ENCODE measurements at places on chromosomes 7 and 10.

DNA sequence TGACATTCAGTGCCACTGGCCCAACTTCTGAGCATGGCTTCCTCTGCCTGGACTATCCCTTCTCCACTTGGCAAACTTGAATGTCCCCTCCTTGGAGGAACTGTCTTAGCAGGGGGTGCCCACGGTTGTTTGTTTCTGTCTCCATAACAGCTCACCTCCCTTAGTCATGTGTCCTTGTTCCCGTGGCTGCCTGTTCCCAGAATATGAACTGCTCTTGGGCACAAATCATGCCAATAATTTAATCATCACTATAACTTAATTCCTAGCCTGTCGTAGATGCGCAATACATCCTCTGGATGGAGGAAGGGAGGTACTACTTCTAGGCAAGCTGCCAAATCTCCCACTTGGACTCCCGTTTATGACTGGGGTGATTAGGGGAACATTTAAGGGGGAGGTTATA lies 173.1 kb downstream of the MYOF start:
- H3K36me3 ChIP-seq, result no peaks in the 10 kb centered on the region
- no peak for DNase-seq
- H3K27me3 ChIP-seq, result peaks cover 7% of the 10 kb centered on the region
- H3K4me1 ChIP-seq, result no peaks in the 10 kb centered on the region
- no peak overlapping the region for H3K4me3 ChIP-seq
- no peak overlapping the region for H3K27ac ChIP-seq

GRCh38 chr10:122310311-122311050 lies 39.4 kb downstream of the BTBD16 start:
- no peak for DNase-seq
- H3K4me3 ChIP-seq, result no peak overlapping the region
- H3K36me3 ChIP-seq, result no peaks in the 10 kb centered on the region
- H3K4me1 ChIP-seq, result no peaks in the 10 kb centered on the region
- no peak overlapping the region for H3K27ac ChIP-seq

- H3K36me3 ChIP-seq, result peaks cover 2% of the 10 kb centered on the region
- DNase-seq, result no peak
- H3K4me1 ChIP-seq, result peaks cover 27% of the 10 kb centered on the region
- H3K27ac ChIP-seq, result no peak overlapping the region
- no peak overlapping the region for H3K4me3 ChIP-seq
- H3K27me3 ChIP-seq, result peaks cover 2% of the 10 kb centered on the region
These were observed 64.9 kb downstream of the MYOF start for GRCh38 chr10:93417266-93417665.

GRCh38 chr10:133384071-133384470 lies 5.0 kb downstream of the PAOX start:
- H3K4me3 ChIP-seq, result no peak overlapping the region
- no peak for DNase-seq
- peaks cover 18% of the 10 kb centered on the region for H3K4me1 ChIP-seq
- no peak overlapping the region for H3K27ac ChIP-seq

DNA sequence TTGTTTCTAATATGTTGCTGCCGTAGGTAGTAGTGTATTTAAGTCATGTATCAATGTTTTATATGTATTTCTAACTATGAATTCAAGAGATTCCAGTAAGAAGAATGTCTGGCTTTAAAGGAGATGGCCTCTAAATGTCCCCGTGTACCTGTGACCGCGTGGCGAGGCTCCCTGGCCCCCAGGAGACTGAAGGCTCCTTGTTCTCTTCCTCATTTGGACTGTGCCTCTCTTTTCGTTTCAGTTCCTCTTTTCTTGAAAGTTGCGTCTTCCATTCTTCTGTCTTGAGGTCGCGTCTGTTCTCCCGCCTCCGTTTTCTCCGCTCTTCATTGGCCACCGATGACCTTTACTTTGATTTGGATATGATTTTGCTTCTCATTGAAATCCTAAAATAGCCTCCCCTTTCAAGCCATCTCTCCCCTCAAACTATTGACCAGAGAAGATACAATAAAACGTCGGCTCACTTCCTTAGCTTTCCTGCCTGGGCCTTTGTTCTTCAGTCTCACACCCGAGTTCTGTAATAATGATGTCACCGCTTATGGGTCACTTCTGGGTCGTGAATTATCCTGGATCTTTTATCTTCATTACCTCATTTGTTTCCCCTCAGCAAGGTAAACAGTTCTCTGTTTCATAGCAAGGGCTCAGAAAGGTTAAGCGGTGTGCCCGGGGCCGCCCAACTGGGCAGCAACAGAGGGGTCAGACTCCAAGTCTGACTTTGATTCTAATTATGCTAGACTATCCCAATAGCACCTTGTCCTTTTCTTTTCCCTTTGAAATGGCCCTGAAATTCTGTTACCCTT lies 28.7 kb downstream of the WIPI2 start:
- peaks cover 2% of the 10 kb centered on the region for H3K27me3 ChIP-seq
- DNase-seq, result no peak
- H3K36me3 ChIP-seq, result peaks cover 36% of the 10 kb centered on the region
- peak overlapping the region; percentile 37 for H3K27ac ChIP-seq
- no peak overlapping the region for H3K4me3 ChIP-seq

DNA sequence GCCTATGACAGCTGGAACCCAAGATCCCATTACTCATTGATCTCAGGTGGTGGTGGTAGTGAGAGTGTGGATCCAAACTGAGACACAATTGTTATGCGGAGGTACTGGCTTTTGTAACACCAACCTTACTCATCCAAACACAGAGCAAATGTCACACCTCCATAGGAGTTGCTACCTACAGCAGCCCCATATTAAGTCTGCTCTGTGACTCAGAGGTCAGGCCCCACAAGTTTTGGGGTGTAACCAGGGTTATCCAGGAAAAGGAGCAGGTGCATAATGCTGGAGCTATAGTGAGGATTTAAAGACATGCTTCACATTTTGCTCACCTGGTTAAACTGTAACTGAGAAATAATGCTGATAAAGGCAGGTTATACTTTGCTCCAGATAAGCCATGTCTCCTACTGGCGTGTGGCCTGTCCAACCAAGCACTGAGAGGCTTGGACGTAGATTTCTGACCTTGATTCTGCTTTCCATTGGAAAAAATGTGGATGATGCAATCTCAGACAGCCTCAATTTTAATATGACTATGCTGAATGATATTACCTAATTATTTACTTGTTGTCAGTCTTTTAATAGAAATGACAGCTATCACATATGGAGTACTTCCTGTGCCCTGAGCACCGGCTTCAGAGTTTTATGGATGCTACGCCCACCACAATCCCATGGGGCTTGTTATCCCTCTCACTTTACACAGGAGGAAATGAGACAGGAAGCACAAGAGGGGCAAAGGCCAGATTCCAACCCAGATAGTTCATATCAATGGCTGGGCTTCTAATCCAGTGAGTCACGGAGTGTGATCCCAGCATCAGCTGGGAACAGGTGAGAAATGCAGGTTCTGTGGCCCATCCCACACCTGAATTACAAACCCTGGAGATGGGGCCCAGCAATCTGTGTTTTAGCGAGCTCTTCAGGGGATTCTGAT lies 181.3 kb downstream of the CHN2 start:
- no peaks in the 10 kb centered on the region for H3K4me1 ChIP-seq
- H3K27ac ChIP-seq, result no peak overlapping the region
- no peak for DNase-seq
- H3K27me3 ChIP-seq, result peaks cover 1% of the 10 kb centered on the region
- H3K4me3 ChIP-seq, result no peak overlapping the region
- peaks cover 23% of the 10 kb centered on the region for H3K36me3 ChIP-seq

GRCh38 chr10:126247446-126247975 lies 140.8 kb downstream of the ADAM12 start:
- H3K4me1 ChIP-seq, result no peaks in the 10 kb centered on the region
- no peak overlapping the region for H3K4me3 ChIP-seq
- no peak for DNase-seq
- H3K36me3 ChIP-seq, result no peaks in the 10 kb centered on the region
- H3K27ac ChIP-seq, result no peak overlapping the region

DNA sequence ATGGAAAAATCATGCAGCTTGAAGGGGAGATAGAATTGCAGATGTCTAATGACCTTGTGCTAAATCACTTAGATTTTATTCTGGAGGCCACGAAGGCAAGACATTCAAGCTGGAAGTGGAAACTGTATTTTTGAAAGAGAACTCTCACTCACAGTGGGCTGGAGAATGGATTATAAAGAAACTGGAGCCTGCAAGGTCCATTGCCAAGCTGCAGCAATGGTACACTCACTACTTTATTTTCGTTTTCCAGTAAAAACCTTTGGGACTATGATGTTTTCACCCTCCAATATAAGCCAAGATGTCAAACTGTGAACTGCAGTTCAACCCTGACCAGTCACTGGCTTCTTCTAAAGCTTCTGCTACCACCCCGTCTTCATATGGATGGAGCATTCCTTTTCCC lies 62.0 kb downstream of the SKIDA1 start:
- no peak overlapping the region for H3K4me3 ChIP-seq
- H3K27me3 ChIP-seq, result peaks cover 3% of the 10 kb centered on the region
- H3K27ac ChIP-seq, result no peak overlapping the region
- H3K36me3 ChIP-seq, result no peaks in the 10 kb centered on the region
- DNase-seq, result no peak

DNA sequence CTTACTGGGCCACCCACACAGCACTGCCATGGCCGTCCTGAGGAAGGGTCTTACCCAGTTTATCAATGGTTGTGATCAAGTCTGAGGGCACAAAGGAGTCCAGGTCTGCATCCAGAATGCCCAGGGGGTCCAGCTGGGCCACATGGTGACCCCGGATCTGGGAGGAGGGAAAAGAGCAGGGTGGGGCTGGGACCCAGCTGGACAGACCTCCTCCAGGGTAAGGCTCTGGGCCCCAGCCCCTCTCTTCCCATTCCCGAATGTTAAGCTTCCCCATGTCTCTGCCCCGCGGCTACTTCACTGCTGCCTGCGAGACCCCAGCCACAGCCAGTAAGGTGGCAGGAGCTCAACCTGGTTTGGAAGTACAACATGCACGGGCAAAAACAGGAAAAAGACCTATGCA lies 9.5 kb downstream of the OGDHL start:
- H3K27me3 ChIP-seq, result peaks cover 4% of the 10 kb centered on the region
- no peak overlapping the region for H3K27ac ChIP-seq
- H3K4me1 ChIP-seq, result no peaks in the 10 kb centered on the region

DNA sequence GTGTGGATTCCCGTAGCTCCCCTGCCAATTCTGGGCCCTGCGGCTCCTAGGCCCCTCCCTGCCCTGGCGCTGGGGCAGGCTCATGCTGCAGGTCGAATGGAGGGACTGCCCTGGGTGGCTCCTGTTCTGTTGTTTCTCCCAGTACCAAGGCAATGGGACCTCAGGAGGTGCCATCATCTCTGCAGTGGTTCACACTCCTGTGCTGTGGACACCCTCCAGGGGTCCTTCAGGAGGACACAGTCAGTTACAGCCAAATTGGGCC lies 138.3 kb downstream of the ZMIZ1 start:
- no peaks in the 10 kb centered on the region for H3K4me1 ChIP-seq
- H3K4me3 ChIP-seq, result no peak overlapping the region

DNA sequence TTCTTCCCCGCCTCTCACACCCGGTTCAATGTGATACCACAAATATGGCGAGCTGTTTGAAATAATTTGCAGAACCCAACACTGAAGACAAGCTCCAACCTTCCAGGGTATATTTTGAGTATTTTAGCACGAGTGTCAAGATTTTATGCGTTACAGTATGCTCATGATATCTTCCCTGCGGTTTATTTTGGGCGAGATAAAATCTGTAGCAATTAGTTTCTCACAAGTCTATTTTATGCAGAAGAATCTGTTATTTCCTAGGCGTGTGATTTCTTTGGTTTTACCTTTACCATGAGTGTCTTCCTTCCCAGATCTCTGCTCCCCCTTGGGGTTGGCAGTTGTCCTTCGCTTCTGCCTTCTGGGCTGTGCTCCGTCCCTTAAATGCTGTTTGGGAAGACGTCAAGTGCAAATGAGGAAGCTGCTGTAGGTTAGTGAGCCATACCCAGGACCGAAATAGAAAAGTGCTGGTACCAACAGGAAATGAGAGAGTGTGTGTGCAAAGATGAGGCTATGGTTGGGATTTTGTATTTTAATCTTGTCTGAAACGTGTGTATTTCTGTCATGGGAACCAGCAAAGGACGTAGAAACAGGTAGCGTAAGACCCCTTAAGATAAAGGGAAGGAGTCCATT lies 299.8 kb downstream of the KLF6 start:
- peak overlapping the region; percentile 62 for H3K4me3 ChIP-seq
- H3K4me1 ChIP-seq, result peaks cover 12% of the 10 kb centered on the region
- no peak overlapping the region for H3K27ac ChIP-seq
- peaks cover 3% of the 10 kb centered on the region for H3K27me3 ChIP-seq
- no peaks in the 10 kb centered on the region for H3K36me3 ChIP-seq

Data from immature natural killer cell (primary cell).